ENCODE measurements at places on chromosomes 4 and X. TPM values are rescaled to one million over a fixed set of nuclear protein-coding genes. Genes with fewer than 3 reads are reported as not detected.

N4BP2 gene
- 2.7 TPM for total RNA-seq

CENPVL2 gene
- not detected for total RNA-seq

USP17L11 gene
- total RNA-seq, result not detected

NSUN7 gene
- total RNA-seq, result not detected

UGT2B15 gene
- not detected for total RNA-seq

CTAG1B gene
- not detected for total RNA-seq

RAB41 gene
- not detected for total RNA-seq

BBS7 gene
- total RNA-seq, result 5.3 TPM

SLAIN2 gene
- total RNA-seq, result 201 TPM

OTC gene
- not detected for total RNA-seq

PPA2 gene
- total RNA-seq, result 42.1 TPM

XAGE2 gene
- not detected for total RNA-seq

AWAT1 gene
- total RNA-seq, result not detected

CT45A1 gene
- not detected for total RNA-seq

FDCSP gene
- not detected for total RNA-seq

GYPE gene
- total RNA-seq, result 0.14 TPM

WDFY3 gene
- total RNA-seq, result 44.9 TPM

CACNA1F gene
- total RNA-seq, result 0.04 TPM

GNRHR gene
- not detected for total RNA-seq

NUDT11 gene
- 0.17 TPM for total RNA-seq

OTUD6A gene
- total RNA-seq, result not detected

ANXA3 gene
- 11.8 TPM for total RNA-seq

RIPPLY1 gene
- 0.36 TPM for total RNA-seq

USP11 gene
- 50.7 TPM for total RNA-seq

TAF7L gene
- total RNA-seq, result not detected

TCEAL7 gene
- total RNA-seq, result 11.8 TPM

ANK2 gene
- total RNA-seq, result 153 TPM

MTMR1 gene
- 28.4 TPM for total RNA-seq

ADRA2C gene
- total RNA-seq, result 4.0 TPM

PRDM8 gene
- total RNA-seq, result 0.28 TPM

TMEM156 gene
- total RNA-seq, result not detected
